ENCODE measurements at places on chromosomes 11 and 22.

DNA sequence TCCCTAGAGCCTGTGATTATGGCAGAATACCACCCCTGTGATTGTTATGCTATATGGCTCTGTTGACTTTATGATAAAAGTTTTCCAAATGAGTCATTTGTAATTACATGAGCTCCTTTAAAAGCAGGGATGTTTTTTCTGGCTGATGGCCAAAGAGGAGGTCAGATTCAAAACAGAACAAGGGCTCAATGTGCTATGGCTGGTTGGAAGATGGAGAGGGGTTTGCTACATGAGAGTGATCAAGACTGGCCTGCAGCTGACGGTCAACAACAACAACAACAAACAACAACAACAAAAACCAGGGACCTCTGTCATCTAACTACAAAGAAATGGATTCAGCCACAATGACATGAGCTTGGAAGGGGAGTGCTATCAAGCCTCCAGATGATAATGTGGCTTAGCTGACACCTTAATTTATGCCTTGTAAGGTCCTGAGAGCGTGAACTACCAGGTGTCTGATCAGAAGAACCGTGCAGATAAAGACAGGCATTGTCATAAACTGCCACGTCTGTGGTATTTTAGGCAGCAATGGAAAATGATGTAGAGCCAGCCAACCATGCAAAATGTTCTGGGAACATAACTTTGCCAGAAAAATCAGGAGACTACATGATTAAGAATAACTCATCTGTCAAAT is 47.2 kb downstream of the PIWIL3 start:
- DNase-seq = no peak

GRCh38 chr11:118872403-118872821 is 11.3 kb upstream of the CXCR5 start:
- DNase-seq = no peak

- no peak for DNase-seq
Measured at GRCh38 chr11:48116437-48117228, 100.0 kb upstream of the OR4B1 start.

DNA sequence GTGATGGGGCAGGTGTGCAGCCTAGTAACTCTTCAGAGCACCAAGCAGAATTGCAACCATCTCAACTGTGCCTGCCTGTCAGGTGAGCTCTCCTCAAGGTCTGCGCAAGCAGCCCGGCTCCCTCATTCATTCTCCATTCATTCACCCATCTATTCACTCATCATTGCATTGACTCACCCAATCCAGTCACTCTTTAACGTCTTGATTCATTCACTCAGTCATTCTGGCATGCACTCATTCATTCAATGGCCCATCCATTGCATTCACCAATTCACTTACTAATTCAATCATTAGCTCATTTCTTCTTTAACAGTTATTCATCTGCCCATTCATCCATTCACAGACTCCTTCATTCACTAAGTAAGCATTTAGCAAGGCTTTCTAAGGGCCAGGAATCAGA is 111.8 kb downstream of the PDE2A start:
- no peak for DNase-seq

- no peak for DNase-seq
Measured at GRCh38 chr11:35066783-35067423, 72.1 kb upstream of the CD44 start.

DNA sequence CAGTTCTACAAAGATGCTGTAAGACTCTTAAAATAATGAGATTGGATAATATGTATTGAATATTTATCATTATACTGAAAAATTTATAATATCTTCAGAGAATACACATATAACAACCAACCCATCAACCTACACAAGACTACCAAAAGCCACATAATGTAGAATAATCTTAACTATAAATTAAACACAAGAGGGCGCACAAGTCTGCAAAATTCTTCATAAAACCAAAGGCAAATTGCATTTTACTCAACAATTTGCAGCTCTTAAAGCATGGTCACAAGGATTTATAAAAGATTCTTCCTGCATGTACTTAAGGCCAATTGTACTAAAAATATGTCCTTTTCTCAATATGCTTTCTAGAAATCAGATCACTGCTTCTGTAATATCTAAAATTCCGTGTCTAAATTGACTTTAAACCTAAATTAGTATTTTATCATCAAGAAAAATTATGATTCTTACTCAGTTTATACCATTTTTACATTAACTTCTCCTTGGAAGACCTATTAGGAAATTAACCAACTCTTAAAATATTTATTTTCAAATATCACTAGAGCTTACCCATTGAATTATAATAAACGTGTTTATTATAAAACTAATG is 79.0 kb downstream of the TTC28 start:
- DNase-seq = no peak

DNA sequence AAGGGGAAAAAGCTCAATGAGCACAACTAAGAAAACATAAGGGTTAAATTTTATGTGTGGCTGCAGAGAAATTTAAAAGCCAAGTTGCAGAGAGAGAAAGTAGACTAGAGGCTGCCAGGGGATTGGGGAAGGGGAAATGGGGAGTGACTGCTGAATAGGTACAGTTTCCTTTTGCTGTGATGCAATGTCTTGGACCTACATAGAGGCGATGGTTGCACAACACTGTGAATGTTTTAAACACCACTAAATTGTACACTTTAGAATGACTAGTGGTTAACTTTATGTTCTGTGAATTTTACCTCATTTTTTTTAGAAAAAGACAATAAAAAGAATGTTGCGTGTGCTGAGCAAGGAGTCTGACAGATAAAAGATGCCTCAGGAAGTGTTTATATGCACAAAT is 36.5 kb downstream of the TENM4 start:
- DNase-seq = no peak

GRCh38 chr11:83865636-83866461 is 579.7 kb upstream of the CCDC90B start:
- no peak for DNase-seq

DNA sequence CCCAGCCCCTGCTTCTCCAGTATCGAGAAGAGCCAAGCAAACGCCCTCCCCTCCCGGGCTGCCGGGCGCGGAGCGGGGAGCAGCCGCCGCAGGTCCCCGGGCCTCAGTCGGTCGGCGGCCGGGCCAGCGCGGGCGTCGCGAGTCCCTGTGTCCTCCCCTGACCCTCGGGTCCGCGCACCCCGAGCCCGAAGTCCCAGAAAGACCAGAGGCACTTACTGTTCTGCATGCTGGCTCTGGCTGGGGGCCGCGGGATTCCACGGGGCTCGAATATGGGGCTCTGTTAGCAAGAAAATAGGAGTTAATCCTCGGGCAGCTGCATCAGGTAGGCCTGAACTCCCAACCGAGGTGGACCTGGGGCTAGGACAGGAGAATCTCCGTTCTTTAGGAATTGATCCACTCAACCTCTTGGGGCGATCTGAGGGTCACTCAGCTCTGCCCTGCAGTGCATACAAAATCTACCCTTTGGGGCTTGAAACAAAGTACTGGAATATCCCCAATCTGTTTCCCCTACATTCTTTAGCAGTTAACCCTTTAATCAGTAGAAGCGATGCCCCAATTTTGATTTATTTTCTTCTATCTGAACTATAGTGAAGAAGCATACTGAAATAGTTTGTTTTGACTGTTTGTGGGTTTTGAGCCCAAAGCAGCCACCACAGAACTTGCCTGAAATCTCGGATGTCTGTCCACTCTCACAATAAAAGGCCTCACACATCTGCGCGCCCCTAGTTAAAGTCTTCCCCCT is 4.8 kb downstream of the PAX6 start:
- DNase-seq = no peak

DNA sequence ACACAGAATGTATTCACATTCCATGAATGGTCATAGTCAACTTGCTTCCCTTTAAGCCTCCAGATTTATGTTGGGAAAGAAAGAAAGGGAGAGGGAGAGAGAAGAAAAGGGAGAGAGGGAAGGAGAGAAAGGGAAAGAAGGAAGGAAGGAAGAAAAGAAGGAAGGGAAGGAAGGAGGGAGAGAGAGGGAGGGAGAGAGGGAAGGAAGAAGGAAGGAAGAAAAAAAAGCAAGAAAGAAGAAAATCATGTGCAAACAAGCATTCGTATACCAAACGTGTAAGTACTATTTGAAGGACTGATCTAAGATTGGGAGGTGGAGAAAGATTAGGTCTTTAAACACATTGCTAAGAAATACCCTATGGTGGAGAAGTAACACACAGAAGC is 23.9 kb upstream of the ARHGAP20 start:
- no peak for DNase-seq

GRCh38 chr11:16815047-16815767 is 76.8 kb downstream of the C11orf58 start:
- DNase-seq = no peak

DNA sequence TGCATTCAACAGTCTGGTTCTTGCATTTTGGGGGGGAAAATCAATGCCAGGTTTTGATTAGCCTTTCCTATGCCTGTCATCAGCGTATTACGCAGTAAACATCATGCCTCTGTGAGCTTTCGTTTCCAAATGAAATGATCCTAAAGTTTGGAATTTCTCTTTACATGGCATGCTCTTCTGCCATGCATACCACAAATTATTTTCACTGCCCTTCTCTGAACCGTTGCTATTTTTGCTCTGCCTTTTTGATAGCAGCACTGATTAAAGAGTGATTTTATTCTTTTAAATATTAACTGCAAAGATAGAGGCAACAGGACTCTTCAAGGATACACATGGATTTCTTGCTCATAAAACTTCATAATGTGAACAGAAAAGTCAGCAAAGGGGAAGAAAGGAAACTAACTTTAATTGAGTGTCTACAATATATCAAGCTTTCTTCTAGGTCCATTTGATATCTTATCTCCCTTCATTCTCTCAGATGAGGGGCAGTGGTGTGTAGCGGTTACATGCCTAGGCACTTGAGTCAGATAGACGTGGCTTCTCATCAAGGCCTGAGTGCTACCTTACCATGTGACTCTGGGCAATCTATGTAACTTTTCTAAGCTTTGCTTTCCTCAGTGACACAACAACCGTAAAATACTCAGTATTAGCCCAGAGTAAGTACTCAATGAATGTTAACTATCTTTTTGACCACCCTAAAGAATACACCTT is 25.0 kb upstream of the FZD4 start:
- no peak for DNase-seq

- no peak for DNase-seq
Measured at GRCh38 chr11:16356761-16357393, 531 bp upstream of the SOX6 start.

DNA sequence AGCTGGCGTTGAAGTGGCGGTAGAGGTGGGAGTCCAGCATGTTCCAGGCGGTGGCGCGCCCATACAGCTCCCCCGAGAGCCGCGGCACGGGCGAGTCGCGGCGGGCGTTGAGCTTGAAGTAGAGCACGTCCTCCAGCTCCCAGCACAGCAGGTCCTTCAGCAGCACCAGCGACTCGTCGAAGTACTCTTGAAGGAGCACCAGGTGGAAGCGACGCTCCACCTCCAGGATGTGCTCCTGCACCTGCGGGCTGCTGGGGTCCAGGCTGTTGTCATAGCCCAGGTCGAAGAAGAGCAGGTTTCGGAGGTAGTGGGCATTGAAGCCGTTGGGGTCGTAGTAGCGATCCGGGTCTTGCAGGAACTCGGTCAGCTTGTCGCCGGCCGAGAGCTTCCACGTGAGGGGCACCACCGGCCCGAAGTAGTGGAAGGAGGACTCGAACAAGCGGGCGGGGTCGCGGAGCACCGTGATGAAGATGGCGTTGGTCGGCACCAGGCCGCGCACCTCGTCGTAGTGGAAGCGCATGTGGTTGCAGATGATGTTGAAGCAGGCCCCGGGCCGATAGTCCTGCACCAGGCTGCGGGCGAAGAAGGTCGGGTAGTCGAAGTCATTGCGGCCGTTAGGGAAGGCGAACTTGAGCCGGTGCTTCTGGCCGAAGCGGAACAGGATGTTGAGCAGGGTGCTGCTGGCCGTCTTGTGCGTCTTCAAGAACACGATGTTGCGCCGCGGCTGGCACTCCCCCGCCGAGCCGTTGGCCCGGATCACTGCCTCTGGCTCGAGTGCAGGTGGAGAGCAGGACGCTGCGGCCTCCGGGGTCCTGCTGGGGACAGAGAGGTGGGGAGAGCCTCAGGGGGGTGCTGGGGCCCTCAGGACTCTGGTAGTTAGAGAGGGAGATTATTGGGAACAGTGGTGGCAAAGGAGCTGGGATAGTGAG is 9.0 kb upstream of the SEC14L6 start:
- DNase-seq = no peak

DNA sequence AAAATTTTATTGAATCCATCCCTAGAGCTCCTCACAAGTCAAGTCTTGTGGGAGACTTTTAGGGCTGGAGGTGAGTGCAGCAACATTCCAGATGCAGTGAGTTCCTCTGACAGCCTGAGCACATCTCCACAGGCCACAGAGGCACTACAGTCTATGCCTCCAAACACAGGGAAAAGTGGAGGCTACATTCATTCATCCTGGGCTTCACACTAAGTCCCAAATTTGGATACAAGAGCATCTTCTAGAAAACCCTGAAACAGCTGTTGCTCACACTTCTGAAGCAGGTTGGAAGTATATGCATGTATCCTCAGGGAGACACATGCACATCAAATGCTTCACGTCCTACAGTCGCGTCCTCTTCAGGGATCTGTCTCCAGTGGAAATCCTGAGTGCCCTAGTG is 1.2 kb downstream of the CD3D start:
- DNase-seq = no peak

GRCh38 chr11:503179-503981 is 3.7 kb downstream of the RNH1 start:
- DNase-seq = no peak

GRCh38 chr22:26325641-26326040 is 103.4 kb upstream of the ASPHD2 start:
- no peak for DNase-seq

DNA sequence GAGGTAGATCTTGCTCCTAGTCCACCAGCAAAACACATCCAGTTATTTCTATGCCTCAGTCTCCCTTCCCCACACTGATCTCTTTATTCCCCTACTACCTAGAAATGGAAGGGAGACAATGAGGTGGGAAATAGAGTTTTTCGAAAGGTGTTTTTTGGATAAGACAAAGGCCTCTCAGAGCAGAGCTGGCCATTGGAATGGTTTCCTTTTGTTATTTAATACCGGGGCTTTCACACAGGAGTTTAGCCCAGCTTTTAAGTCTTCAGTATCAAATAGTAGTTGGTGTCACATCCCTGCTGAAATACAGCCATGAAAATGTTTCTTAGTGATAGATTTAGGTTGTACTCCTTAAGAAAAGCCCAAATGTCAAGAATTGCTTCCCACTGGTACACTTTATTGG is 65.4 kb upstream of the B3GAT1 start:
- DNase-seq = no peak

GRCh38 chr11:33437529-33437928 is 180.3 kb downstream of the HIPK3 start:
- no peak for DNase-seq

DNA sequence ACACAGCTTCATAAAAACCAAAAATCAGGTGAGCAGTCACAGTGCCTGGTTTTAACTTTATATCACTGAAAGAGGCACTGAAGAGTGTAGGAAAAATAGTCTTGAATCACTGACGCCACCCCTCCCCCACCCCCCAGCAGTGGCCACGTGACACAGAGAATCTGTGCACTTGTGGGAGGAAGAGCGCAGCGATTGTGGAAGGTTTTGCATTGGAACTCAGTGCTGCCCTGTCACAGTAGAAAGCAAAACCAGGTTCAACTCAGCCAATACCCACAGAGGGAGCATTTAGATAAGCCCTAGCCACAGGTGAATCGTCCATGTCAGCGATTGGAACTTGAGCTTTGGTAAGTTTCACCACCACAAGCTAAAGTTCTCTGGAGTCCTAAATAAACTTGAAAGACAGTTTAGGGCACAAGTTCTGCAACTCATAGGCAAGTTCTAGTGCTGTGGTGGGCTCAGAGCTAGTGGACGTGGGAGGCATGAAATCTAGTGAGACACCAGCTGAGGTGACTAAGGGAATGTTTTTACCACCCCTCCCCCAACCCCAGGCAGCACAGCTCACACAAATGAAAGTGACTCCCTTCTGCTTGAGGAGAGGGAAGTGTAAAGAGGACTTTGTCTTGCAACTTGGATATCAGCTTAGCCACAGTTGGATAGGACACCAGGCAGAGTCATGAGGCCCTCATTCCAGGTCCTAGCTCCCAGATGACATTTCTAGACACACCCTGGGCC is 13.3 kb downstream of the OR52B2 start:
- no peak for DNase-seq

All from stimulated activated naive CD4-positive, alpha-beta T cell (primary cell).